ENCODE measurements at places on chromosomes 13 and 19. TPM values are rescaled to one million over a fixed set of nuclear protein-coding genes. Genes with fewer than 3 reads are reported as not detected.

The SLC25A30 gene
- 32.2 TPM for total RNA-seq

The RDH8 gene
- not detected for total RNA-seq

- no peak for DNase-seq
Measured at GRCh38 chr13:111456452-111457230, 136.2 kb downstream of the TEX29 start.

The SLC44A2 gene
- total RNA-seq = 31.0 TPM

- no peak for DNase-seq
Measured at GRCh38 chr19:21699197-21699596, 68.2 kb downstream of the ZNF100 start.

- no peak for DNase-seq
Measured at GRCh38 chr13:57425531-57425930, 206.0 kb upstream of the PCDH17 start.

The ZNF570 gene
- 5.9 TPM for total RNA-seq

DNA sequence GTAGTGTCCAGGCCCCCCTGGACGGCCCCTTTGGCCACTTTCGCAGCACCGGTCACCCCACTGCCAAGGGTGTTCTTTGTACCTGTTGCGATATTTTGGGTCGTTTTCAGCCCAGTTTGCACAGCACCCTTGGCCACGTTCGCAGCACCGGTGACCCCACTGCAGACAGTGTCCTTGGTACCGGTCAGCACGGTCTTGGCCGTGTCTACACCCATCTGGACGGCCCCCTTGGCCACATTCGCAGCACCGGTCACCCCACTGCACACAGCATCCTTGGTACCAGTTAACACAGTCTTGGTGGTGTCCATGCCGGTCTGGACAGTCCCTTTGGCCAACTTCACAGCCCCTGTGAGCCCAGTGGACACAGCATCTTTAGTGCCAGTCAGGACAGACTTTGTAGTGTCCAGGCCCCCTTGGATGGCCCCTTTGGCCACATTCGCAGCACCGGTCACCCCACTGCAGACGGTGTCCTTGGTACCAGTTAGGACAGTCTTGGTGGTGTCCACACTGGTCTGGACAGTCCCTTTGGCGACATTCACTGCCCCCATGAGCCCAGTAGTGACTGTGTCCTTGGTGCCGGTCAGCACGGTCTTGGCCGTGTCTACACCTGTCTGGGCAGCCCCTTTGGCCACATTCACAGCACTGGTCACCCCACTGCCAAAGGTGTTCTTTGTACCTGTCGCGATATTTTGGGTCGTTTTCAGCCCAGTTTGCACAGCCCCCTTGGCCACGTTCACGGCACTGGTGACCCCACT is 6.8 kb downstream of the PLIN4 start:
- DNase-seq = no peak

DNA sequence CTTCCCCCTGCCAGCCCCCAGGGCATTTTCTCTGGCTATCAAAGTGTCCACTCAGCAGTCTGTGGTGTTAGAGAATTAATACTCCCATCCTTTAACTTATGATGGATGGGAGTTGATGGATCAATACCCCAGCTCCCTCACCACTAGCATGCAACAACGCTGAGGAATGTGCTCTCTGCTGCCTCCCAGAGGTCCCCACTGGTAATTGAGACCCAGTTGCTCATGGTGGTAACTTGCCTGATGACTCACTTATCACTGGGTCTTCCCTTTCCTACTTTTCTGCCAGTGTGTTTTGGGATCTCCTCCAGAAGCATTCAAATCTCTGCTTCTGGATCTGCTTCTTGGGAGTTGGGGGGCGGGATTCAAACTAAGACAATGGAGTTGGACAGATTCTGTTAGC is 20.3 kb upstream of the CACNA1A start:
- DNase-seq = no peak

DNA sequence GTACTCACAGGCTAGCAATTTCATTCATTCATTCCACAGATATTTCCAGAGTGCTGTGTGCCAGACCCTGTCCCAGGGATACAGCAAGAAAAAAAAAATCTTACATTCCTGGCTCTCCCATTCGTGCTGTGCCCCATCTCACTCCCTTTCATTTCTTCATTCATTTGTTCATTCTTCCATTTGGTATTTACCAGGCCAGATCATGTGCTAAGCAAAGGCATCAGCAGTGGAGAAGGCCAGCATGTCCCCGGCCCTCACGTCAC is 2.3 kb downstream of the MAP3K10 start:
- no peak for DNase-seq

GRCh38 chr13:44140888-44141724 is 232.5 kb upstream of the SERP2 start:
- DNase-seq = no peak

GRCh38 chr13:114167426-114167825 is 11.6 kb upstream of the CFAP97D2 start:
- DNase-seq = no peak

DNA sequence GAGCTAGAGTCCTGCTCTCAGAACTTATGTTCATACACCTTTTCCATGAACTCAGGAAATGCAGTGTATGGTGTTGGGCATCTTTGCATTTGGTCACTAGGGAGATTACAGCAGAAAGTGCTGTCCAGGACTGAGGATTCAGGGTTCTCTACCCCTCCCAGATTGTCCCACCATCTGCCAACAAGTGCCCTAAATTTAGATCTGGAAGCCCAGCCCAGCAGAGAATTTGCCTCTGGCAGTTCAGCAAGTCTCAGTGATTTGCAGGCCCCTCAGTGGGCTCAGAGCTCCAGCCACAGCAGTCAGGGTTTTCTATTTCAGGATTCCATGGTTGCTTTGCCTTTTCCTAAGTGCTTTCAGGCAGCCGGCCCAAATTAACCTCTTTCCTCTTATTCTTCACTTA is 23.4 kb downstream of the CNFN start:
- no peak for DNase-seq

The RGL3 gene
- 2.6 TPM for total RNA-seq

DNA sequence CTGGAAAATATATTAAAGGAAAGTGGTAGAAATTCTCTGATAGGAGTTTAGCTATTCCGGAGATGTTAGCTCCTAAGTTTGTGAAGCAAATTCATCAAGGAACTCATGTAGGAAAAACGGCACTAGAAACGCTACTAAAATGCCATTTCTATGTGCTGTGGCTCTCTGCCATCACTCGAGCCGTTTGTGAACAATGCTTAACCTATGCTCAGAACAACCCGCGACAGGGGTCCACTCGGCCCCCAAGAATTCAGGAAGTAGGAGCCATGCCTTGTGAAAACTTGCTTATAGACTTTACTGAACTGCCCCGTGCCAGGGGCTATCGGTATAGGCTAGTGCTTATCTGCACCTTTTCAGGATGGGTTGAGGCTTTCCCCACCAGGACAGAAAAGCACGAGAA is 14.2 kb upstream of the SLC15A1 start:
- DNase-seq = no peak

DNA sequence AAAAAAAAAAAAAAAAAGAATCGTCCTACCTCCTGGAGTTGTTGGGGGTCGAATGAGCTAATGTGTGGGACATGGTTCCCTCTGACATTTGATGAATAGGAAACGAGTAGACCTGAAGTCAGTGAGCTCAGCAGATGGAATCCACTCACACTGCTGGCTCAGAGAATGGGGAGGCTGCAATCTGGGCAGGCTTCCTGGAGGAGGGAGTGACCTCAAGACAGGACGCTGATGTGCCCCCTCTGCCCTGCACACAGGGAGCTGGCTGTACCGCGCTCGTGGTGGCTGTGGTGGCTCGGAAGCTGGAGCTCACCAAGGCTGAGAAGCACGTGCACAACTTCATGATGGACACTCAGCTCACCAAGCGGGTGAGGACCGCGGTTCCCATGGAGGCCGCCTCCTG is 19.8 kb upstream of the ARRDC2 start:
- DNase-seq = no peak

The KLF5 gene
- total RNA-seq = 0.42 TPM

DNA sequence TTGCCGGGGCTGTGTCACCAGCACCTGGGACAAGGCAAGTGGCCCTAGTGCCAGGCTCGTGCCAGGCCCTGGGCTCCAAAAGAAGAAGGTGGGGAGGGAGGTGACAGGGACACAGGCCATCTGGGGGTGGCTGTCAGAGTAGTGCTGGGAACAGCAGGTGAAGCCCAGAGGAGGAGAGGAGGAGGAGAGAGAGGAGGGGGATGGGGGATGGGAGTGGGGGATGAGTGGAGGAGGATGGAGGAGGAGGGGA is 18.7 kb downstream of the LSM4 start:
- no peak for DNase-seq

The SPRED3 gene
- 3.6 TPM for total RNA-seq
